ENCODE measurements at places on chromosomes 7 and 10.

- DNase-seq = no peak
Observed at GRCh38 chr7:124257638-124258308, 224.9 kb upstream of the TMEM229A start.

GRCh38 chr7:81752318-81752714, 17.5 kb downstream of the HGF start:
- no peak for DNase-seq

DNA sequence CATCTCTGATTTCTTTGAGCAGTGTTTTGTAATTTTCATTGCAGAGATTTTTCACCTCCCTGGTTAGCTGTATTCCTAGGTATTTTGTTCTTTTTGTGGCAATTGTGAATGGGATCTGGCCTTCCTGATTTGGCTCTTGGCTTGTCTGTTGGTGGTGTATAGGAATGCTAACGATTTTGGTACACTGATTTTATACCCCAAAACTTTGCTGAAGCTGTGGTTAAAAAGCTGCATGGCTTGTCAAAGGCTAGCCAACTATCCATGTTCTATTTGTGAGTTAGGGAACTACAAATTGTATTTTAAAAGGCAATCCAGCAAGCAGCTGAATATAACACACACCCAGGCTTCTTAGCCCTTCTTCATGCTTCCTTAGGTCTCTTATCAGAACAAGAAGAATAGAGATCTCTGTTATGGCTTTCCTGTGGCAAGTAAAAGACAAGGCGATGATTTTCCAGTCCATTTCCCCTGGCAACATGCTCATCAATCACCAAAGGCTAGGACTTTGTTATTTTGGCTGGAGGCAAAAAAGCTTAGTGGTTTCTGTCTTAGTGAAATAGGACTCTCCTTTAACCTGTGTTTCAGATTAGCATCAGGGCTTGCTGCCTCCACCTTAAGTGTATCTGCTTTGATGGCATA, 77.5 kb downstream of the CDK6 start:
- DNase-seq = no peak

GRCh38 chr7:47640265-47640664, 58.4 kb upstream of the TNS3 start:
- no peak for DNase-seq

- DNase-seq = no peak
Observed at GRCh38 chr10:64502936-64503335, 981.7 kb downstream of the REEP3 start.

GRCh38 chr10:9009505-9009904, 955.0 kb downstream of the GATA3 start:
- DNase-seq = no peak

- DNase-seq = no peak
Observed at GRCh38 chr10:110944792-110945396, 25.5 kb downstream of the SHOC2 start.

DNA sequence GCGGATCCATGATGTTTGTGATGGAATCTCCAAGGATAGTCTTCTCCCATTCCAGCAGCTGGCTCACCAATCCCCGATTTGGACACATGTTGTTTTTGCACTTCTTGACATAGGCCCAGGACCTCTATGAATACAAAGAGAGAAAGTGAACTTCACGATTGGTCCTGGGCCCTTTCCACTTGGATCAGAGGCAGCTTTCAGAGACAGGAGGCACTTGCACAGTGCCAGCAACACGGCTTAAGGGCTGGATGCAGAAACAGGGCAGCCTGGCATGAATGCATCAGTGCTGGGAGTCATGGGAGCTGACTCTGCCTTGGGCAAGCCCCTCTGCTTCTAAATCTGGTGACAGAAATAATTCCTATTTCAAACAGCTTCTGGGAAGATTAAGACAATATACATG, 2.1 kb upstream of the TMEM120A start:
- DNase-seq = no peak

- DNase-seq = no peak
Observed at GRCh38 chr7:47639495-47640110, 57.7 kb upstream of the TNS3 start.

DNA sequence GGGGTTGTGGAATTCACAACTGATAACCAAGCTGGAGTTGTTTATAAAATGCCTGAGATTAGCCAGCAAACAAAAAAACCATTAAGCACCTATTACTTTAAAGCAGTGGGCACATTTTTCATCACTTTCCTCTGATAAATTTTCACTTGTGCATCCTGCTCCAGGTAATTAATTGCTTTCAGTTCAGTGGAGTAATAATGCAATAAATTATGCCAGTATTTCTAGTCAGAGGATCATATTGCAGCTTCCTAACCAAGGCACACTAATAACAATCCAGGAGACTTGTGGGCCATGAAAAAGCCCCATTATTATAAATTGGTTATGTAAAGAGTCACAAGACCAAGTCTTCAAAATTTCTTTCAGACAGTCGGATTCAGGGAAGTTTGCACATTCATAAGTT, 193.2 kb downstream of the LRMDA start:
- no peak for DNase-seq

DNA sequence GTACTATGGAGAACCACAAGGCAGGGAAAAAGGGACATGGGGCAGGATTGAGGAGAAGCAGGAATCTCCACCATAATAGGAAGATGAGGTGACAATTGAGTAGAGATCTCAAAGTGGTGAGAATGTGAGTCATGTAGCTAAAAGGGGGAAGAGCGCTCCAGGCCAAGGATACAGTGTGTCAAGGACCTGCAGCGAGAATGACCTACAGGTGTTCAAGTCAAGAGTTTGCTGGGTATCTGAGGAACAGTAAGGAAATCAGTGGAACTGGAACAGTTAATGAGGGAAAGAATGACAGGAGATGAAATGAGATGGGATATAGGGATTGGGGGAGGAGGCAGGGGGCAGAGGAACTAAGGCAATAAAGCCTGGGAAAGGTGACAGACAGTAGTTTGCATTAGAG, 33.6 kb downstream of the SFR1 start:
- no peak for DNase-seq

- no peak for DNase-seq
Observed at GRCh38 chr10:28730031-28730778, 52.9 kb downstream of the BAMBI start.

- DNase-seq = no peak
Observed at GRCh38 chr7:125122173-125122572, 192.5 kb upstream of the POT1 start.

GRCh38 chr7:103640031-103640779, 194.2 kb upstream of the SLC26A5 start:
- no peak for DNase-seq

DNA sequence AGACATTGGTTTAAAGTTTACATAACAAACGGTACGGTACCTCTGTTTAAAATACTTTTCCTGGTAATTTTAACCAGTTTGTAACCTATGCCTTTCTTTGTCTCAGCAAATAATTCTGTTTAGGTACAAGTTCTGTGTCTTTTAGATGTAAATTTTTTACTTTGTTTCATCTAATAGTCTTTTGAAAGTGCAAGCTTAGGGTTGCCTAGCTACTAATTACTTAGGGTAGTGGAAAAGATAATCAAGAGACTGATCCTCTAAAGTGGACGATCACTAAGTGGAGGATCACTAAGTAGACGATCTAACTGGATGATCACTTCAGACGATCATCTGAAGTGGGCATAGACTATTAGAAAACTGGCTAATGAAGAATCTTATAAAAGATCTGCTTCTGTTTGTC, 16.1 kb upstream of the FKBP9 start:
- no peak for DNase-seq

GRCh38 chr7:65968256-65969185, 13.5 kb downstream of the GUSB start:
- DNase-seq = no peak

- no peak for DNase-seq
Observed at GRCh38 chr10:113739031-113739430, 12.5 kb upstream of the PLEKHS1 start.

- DNase-seq = no peak
Observed at GRCh38 chr10:78365694-78366093, 332.0 kb downstream of the RPS24 start.

DNA sequence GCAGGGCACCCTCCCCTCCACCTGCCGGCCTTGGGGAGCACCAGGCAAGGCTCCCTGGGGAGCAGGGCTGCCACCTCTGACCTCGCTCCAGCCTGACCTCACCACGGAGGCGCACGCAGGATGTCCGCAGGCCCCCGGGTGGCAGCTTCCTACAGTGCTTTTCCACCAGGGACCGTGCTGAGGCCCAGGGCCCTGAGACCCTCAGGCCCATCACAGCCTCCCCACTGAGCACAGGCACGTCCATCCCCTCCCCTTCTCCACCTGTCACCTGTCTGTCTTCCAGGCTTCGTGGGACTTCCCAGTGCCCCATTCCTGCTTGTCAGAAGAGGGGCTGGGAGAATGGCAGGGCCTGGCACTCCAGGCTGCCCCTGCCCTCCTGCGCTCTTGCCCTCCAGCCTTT, 90.1 kb downstream of the LHPP start:
- no peak for DNase-seq

- no peak for DNase-seq
Observed at GRCh38 chr7:100959894-100960293, 9.5 kb upstream of the MUC12 start.

DNA sequence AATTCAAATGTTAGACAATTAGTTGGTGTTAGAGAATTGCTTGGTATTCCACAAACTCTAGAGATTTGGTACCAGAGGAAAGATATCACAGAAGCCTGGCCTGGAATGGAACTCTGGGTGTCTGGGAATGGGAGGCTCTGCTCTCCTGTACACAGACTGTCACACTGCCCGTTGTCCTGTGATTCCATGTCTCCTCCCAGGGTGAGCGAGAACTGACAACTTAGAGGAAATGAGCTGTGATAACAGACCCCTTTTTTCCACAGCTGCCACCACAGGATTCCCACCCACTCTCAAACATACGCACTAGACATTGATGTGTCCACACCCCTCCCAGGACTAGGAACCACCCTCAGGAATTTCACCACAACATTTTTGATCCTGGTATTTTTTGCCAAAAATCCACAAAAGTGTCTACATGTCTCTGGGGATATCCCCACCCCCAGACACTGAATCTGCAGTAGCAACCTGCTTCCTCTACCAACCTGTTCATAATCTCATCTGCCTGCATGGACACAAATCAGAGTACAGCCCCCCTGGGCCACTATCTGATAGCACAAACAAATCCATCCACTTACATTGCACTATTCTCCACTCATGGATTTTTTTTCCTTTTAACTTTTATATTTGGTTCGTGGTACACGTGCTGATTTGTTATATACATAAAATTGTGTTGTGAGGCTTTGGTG, 4.7 kb downstream of the ZNF273 start:
- DNase-seq = no peak

DNA sequence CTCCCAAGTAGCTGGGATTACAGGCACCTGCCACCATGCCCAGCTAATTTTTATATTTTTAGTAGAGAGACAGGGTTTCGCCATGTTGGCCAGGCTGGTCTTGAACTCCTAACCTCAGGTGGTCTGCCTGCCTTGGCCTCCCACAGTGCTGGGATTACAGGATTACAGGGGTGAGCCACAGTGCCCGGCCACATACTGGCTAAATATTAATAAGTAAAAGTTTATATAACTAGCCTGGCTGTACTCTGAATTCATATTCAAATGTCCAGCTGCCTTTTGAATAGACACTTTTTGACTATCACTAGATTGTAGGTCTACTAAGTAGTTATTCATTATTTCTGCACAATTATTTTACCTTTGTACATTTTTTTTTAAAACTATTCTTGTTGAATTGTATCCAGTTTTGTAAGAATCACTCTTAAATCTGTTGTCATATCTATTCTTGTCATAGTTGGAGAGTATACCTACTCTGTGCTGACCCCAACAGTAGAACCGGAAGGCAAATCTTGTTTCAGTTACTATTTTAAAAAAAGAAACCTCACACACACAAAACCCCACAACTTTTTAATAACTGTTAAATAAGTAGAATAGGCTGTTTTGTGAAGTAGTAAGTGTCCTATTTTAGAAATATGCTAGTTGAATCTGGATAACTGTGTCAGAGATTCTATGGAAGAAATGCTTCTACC, 29.6 kb downstream of the MINPP1 start:
- DNase-seq = no peak

DNA sequence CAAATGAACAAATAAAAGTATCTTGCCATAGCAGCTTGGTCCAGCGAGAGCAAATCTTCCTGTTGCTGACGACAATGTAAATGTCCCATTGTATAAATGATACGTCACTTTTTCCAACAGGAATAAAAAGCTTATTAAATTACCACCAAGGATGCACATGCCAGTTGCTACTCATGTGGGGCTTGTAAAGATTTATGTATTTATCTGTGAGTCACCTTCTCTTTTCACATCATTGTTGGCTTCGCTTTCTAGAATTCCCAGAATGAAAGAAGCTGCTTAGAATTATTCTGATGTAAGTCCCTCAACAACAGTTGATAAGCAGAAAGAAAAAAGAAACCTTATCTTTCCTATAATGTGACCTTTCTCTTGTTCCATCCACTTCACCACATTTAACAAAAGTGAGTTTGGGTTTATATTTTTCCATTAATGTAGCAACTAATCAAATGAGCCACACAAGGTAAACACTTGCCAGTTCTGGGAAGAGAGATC, 22.4 kb downstream of the DNAJC12 start:
- DNase-seq = no peak

DNA sequence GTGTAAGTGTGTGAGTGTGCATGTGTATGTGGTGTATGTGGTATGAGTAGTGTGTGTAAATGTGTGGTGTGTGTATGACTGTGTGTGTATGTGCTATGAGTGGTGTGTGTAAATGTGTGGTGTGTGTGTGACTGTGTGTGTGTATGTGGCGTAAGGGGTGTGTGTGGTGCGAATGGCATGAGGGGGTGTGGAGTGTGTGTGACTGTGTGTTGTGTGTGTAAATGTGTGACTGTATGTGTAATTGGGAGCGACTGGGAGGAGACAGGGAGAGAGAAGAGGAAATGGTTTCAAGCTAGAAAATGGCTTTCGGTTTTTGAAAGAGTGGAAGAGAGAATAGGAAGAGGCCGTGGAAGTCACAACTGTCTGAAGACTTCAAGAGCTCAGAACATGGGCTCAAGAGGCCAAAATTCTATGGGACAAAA, 23.6 kb upstream of the GATAD1 start:
- no peak for DNase-seq

GRCh38 chr10:86506499-86506898, 15.1 kb downstream of the WAPL start:
- DNase-seq = no peak

GRCh38 chr7:108122181-108122580, 8.0 kb downstream of the LAMB4 start:
- DNase-seq = no peak

- DNase-seq = no peak
Observed at GRCh38 chr10:54985732-54986131, 184.7 kb upstream of the PCDH15 start.

DNA sequence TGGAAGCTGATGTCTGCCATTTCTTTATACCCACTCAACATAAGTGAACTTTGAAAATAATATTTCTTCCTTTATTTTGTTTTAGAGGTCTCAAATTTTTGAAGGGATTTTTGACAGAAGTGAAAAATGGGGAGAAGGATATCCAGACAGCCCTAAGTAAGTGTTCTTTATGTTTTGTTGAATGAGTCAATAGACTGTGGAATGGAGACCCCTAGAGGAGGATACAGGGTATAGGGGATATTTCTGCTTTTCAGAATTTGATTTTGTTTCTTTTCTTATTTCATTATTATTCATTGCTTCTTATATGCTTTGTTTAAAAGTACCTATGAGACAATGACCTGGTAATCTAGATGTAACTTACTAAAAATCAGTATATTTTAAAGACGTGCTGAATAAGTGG, 34.4 kb downstream of the PLEKHA8 start:
- peak; percentile 27 for DNase-seq

- DNase-seq = no peak
Observed at GRCh38 chr10:62582804-62583208, 208.6 kb downstream of the ZNF365 start.

All from CD4-positive, alpha-beta T cell treated with Interleukin-10 for 1 hour (primary cell).